ENCODE measurements at places on chromosomes 13 and 19. TPM values are rescaled to one million over a fixed set of nuclear protein-coding genes. Genes with fewer than 3 reads are reported as not detected.

GRCh38 chr19:5507065-5507909 lies 52.1 kb downstream of the ZNRF4 start:
- no peak for DNase-seq

The OR7D2 gene
- total RNA-seq: not detected

The MAST1 gene
- 0.53 TPM for total RNA-seq

DNA sequence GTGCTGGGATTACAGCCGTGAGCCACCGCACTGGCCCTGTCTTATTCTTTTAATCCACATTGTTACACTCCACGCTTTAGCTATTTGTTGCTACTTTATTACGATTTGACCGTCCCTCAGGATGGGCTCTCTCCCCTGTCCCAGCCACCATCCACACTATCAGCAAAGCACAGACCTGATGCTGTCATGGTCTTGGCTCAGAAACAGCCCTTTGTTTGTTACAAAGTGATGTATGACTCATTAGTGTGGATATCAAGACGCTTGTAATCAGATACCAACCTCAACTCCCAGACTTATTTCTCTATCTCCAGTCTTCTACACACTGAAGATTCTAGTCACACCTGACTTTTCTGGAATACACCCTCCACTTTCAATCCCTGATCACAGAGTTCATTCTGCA lies 84.6 kb upstream of the FREM2 start:
- DNase-seq: peak; percentile 21

The CADM4 gene
- 12.8 TPM for total RNA-seq

The COL4A1 gene
- 89.0 TPM for total RNA-seq

GRCh38 chr19:54312436-54313377 lies at the start of gene LILRA5:
Gene LILRA5 (minus strand): TSS chr19:54313166. CDS start chr19:54313019, 147 bp downstream.
- no peak for DNase-seq

- DNase-seq: no peak
Measured at GRCh38 chr13:108786456-108787200, 157.2 kb downstream of the MYO16 start.

GRCh38 chr19:18768046-18768771 lies 22.9 kb downstream of the COMP start:
- DNase-seq: no peak

DNA sequence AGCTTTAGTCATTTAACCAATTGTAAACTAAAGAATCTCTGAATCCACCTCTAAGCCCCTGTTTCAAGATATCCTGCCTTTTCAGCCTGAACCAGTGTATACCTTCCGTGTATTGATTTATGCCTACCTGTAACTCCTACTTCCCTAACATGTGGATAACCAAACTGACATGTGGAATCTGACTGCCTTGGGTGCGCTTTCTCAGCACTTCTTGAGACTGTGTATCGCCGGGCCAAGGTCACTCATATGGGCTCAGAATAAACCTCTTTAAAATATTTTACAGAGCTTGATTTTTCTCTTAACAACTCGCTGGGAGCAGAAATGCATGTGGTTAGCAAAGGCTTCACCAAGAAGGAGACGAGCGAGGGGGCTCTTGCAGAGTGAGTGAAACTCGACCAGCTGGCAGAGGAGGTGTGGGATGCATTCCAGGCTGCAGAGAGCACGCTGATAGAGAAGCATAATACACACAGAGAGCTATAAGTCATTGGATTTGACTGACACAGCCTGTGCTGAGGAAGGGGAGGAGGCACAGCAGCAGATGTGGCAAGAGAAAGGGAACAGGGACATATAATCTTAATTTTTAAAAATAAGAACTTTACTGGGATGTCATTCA lies 268.2 kb upstream of the MAB21L1 start:
- no peak for DNase-seq

- no peak for DNase-seq
Measured at GRCh38 chr13:106275446-106276032, 259.9 kb downstream of the EFNB2 start.

DNA sequence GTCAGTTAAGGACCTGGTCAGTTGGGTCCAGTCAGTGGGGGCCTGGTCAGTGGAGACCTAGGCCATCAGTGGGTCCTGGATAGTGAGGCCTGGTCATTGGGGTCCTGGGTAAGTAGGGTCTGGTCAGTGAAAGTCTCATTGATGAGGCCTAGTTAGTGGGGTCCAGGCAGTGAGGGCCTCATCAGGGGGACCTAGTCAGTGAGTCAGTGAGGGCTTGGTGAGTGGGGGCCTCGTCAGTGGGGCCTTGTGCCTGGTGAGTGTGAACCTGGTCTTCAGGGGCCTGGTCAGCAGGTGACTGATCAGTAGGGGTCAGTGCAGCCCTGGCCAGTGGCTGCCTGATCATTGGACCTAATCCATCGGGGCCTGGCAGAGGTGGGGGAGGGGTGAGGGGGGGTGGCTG lies 42.6 kb upstream of the TPM4 start:
- DNase-seq: no peak

DNA sequence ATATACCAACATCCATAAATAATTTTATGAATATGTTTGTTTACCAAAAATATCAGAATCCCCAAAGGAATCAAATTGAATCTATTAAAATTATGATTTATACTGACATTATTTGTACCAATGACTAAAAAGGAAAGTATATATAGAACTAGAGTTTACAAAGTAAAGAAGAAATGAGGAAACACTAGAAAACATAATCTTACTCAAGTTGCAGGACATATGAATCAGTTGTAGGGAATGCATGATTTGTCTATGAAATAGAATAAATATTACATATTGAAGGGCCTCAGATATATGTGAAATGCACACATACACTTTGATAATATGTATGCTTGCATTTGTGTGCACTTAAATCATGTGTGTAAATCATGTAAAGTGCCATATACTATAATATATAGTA lies 1466.4 kb downstream of the EFNB2 start:
- DNase-seq: no peak

GRCh38 chr19:19740755-19741154 lies 7.8 kb upstream of the ZNF14 start:
- DNase-seq: no peak

The APOC4 gene
- not detected for total RNA-seq

DNA sequence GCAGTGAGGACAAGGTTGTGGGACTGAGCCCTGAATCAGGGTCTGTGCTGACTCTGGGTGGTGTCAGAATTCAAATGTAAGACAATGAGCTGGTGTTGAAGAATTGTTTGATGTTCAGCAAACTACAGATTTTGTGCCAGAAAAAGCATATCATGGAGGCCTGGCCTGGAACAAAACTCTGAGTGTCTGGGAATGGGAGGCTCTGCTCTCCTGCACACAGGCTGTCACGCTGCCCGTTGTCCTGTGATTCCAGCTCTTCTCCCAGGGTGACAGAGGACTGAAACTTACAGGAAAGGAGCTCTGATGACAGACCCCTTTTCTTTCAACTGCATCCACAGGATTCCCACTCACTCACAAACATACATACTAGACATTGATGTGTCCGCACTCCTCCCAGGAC lies 120.1 kb downstream of the ZNF486 start:
- DNase-seq: no peak

The TNNI3 gene
- total RNA-seq: 1.3 TPM

The PDCD5 gene
- total RNA-seq: 198 TPM

DNA sequence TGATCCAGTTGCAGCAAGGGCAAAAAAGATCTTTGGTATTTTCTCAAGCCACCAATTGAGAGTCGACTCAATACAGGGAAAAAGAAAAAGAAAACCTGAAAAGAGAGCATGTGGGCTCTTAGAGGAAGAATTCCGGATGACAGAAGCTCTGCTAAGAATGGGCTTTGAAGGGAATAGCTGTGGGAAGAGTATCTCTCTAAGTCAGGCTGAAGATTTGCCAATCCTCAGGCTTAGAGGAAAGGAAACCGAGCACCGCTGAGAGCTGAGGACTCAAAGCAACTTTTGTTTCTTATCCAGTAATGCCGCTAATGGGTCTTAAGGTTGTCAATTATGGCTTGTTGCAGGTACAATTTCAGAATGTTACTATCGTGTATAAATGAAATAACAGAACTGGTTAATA lies 166.4 kb downstream of the EFNB2 start:
- no peak for DNase-seq

The HPN gene
- not detected for total RNA-seq

- DNase-seq: no peak
Measured at GRCh38 chr19:2129022-2129421, 22.3 kb downstream of the AP3D1 start.

DNA sequence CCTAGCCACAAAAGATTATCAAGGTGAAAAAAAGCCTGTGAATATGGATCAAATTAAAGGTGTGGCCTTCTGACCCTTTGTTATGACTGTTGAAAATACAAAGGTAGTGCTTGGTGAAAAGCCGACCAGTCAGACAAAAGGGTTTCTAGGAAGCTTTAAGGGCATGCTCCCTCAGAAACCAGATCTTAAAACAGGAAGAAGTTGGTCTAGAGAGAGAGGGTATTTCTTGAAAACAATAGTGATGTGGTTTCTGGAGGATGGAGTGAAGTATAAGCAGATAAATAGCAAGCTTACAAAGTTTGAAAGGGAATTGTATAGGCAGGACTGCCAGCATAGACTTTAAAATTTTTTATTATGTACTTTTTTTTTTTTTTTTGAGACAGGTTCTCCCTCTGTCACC lies 5.0 kb upstream of the EID2 start:
- DNase-seq: no peak

The ARGLU1 gene
- total RNA-seq: 84.0 TPM

GRCh38 chr13:54965881-54966280 lies 1937.3 kb downstream of the OLFM4 start:
- DNase-seq: no peak

The TMEM221 gene
- 1.4 TPM for total RNA-seq

DNA sequence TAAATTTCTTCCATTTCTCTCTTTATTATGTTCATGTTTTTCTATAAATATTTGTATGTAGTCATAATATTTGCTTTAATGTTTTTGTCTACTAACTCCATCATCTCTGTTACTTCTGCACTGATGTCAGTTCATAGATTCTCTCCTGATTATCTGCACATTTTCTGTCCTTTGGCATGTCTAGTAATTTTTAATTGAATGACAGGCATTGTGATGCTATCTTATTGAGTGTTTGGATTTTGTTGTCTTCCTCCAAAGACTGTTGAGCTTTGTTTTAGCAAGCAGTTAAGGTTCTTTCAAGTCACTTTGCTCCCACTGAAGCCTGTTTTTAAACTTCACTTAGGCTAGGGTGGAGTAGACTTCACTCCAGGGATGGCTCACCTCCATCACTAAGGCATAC lies 276.8 kb downstream of the DLEU7 start:
- DNase-seq: no peak

DNA sequence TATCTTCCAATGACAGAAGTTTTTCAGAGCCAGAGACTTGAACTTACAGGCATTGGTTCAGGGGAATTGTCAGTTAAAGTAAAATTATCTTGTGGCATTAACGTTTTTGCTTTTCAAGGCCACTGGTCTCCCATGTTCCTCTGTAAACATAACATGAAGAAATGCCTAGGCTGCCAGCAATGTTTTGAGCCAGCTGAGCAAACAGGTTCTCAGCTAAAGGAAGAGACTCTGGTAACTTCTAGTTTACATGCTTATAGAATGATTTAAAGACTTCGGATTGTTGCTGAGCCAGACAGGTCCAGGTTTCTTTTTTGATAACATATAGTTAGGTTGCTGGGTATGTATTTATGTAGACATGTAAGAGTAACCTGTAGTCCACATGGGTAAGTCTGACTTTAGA lies 35.7 kb downstream of the ZNF493 start:
- DNase-seq: no peak

- DNase-seq: no peak
Measured at GRCh38 chr13:40063278-40063698, 407.8 kb downstream of the COG6 start.

DNA sequence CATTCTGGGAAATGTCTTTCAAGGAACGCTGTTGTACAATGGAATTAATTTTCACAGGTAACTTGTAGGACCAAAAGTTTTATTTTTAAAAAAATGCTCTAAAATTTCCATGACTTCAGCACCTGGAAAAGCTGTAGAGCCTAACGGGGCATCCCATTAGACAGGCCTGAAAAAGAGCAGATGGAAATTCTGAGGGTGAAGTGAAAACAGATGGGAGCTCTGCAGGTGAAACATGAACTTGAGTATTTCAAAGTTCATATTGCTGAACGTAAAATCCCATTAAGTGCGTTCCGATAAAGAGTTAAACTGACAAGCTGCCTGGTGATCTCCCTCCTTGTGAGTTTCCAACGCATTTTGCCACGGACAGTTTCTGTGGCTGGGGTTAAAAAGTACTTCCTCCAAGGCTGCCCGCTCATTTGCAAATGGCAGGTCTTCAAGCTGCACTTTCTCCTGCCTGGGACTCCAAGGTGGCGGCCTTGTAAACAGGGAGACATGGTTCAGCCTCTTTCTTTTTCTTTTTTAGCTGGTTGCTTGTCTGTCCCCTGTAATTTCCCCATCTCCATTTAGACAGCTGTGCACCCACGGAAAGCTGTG lies 450.4 kb downstream of the FGF9 start:
- no peak for DNase-seq

GRCh38 chr13:45209229-45209628 lies 8.4 kb upstream of the KCTD4 start:
- DNase-seq: peak; percentile 76

GRCh38 chr19:18401580-18402112 lies 4.2 kb upstream of the LRRC25 start:
- DNase-seq: peak; percentile 60

The ZNF264 gene
- total RNA-seq: 34.2 TPM

GRCh38 chr19:18789422-18789869 lies 1.7 kb downstream of the COMP start:
- DNase-seq: no peak

The IGFL2 gene
- total RNA-seq: 1.9 TPM

DNA sequence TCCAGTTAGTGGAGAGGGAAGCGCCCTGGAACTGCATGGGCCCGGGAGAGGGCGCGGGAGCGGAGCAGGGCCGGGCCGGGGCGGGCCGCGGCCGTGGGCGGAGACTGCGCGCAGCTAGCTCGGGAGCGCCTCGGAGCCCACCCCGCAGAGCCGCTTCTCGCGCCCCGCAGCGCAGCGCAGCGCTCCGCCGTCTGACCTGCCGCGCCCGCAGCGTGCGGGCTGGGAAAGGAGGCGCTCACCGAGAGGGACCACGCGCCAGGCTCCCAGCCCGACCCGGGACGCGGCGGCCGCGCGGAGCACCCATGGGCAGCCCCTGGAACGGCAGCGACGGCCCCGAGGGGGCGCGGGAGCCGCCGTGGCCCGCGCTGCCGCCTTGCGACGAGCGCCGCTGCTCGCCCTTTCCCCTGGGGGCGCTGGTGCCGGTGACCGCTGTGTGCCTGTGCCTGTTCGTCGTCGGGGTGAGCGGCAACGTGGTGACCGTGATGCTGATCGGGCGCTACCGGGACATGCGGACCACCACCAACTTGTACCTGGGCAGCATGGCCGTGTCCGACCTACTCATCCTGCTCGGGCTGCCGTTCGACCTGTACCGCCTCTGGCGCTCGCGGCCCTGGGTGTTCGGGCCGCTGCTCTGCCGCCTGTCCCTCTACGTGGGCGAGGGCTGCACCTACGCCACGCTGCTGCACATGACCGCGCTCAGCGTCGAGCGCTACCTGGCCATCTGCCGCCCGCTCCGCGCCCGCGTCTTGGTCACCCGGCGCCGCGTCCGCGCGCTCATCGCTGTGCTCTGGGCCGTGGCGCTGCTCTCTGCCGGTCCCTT lies at the start of gene MLNR:
TSS of gene MLNR (plus strand) at position 303 of the 820 bp plus-strand sequence. CDS start at position 303, 0 bp downstream.
- DNase-seq: peak; percentile 14
